ENCODE measurements at places on chromosomes 5 and 9.

DNA sequence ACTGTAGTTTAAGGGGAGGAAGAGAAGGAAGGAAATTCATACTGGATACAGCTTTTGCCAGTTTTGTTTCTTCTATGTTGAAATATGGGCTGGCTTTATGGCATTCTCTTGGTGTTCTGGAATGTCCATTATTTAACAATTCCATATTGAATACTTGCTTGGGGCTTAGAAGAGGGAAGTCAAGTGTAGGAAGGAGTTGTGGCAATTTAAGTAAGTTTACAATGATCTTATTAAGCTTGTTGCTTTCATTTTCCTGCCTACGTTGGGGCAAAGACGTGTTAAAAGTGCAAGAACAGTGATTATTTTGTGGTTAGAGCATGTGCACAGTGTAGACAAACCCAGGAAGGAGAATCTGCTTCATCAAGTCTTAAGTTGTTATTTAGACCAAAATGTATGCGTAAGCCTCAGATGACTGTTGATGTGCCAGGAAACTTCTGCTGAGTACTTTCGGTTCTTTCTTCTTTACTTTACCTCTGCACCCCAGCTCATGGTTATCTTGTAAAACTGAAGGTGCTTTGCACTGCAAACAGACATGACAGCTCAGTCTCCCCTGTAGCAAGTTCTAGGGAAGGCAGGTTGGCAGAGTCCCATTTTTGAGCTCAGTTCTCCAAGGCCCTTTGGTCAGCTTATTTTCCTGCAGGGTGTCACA is 75.8 kb downstream of the F2RL2 start:
- DNase-seq = no peak

GRCh38 chr9:68720656-68721313 is 15.7 kb downstream of the PIP5K1B start:
- DNase-seq = no peak

- no peak for DNase-seq
Observed at GRCh38 chr9:71887362-71887761, 23.6 kb downstream of the ABHD17B start.

DNA sequence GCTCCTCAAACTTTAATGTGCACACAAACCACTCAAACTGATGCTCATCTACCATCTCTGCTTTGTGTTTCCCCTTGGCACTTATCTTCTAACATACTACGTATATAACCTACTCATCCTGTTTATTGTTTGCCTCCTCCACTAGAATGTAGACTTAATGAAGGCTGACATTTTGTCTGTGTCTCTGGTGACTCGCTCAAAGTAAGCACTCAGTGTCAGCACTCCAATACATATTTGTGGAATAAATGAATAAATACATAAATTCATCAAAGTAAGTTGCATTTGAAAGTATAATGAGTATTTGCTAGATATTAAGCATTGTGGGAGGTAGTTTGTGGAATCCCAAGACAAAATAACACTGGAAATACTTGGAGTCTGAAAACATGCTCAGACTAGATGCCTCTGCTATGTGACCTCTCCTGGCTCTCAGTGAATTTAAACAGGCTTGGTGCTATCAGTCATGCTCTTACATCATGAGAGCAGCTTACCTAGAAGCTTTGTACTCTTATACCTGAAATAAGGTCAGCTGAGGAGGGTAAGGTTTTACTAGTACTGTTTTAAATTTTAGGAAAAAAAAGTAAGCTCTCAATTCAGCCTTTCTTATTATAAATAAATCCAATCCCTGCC is 37.0 kb upstream of the RANBP6 start:
- no peak for DNase-seq

GRCh38 chr5:7250611-7251010 is 145.3 kb upstream of the ADCY2 start:
- DNase-seq = no peak

DNA sequence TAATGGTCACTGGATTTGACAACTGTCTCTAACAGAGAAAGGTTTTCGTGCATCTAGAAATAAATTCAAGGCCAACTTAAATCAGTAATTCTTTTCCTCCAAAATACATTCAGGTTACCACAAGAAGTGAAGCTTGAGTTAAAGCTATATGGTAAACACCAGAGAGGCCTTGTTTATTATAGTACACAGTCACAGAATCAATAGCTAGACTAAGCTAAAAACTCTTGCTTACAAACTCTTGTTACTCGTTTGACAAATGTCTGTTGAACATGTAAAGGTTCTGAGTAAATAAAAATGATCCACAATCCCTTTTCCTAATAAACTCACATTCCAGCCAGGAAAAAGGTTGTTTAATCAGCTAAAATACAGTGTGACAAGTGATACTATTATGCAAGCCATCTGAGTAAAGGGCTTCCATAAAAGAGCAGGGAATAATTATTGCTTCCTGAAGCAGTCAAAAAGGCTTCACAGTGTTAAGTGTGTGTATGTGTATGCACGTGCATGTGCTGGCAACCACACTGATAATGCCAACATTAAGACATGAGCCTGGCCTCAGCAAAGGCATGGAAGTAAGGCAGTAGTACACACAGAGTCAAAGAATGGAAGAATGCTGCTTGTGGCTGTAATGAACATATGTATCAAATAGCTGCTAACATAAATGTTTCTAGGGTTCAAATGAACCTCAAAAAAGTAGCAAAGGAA is 12.8 kb downstream of the PTAR1 start:
- no peak for DNase-seq

DNA sequence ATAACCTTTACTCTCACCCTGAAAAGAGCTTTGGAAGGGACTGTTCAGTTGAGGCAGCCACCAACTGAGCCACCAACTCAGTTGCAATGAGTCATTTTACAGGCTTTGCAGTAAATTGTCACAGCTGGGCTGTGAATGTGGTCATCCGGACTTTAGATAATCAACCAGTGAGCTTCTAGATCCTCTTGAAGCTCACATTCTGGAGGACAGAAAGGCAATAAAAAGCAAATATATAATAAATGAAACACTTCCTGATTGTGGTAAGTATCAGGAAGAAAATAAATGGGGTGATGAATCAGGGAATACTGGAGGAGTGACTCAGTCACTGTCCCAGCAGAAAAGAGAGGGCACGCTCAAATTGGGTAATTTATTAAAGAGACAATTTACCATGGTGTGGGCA is 13.2 kb upstream of the C5orf58 start:
- no peak for DNase-seq

- no peak for DNase-seq
Observed at GRCh38 chr5:55694152-55694830, 17.8 kb downstream of the SLC38A9 start.

DNA sequence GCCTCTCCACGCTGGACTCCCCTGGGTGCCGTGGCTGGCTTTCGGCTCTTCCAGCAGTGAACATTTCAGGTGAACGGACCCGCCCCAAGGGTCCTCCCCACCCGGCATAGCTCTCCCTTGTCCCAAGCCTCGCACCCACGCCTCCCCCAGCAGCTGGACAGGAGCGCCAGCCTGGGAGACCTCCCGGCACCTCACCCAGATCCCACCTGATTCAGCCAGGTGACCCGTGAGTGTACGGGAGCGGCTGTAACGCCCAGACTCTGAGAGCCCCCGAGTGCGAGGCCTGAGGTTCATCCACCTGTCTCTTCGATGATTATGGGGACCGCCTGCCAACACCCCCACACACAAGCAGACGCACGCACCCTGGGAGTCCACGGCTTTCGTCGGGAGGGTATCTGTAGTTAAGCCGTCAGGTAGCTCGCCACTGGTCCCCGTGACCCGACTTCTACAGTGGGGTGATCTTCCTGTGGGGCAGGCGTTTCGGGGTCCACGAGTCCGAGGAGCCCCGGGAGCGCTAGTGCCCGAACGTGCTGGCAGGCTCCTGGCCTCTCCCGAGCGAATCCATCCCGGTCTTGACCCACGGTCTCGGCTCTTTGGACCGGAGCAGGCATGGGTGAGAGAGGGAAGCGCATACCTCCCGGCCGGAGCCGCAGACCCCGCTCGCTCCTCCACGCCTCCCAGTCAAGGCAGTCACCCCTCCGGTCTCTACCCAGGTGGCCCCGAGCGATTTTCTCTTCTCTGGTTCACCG is 14.9 kb downstream of the TRIM7 start:
- DNase-seq = no peak

DNA sequence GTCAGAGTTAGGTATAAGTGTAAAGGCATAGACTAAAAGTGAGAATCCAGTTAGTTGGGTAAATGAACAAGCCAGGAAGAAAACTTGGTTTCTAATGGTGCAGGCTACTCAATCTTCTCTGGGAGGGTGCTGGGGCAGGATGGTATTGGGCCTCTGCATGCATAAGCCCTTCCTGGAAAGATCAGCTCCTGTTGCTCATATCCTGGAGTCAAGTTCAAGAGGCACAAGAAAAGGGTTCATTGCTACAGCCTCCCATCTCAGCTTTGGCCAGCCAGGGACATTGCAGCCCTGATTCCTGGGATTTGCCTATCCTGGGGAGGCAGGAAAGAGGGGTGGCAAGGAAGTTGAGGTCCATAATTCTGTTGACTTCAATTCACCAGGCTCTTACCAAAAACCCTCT is 40.7 kb upstream of the ATP6V1G1 start:
- no peak for DNase-seq

DNA sequence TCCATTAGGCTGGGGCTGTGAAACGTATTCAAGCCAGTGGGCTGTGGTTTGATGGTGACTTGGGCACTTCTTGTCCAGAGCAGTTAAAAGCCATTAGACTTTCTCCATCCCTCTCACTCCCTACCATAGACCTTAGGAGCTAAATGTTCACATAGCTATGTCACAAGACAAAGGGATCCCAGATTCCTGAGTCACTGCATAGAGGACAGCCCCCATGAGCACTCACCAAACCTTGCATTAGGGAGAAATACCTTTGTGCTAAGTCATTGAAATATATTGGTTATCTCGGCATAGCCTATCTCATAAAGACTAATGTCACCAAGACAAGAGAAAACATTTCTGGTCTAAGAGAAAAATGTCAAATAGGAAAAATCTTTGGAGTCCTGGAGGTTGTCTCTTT is 104.3 kb downstream of the TRPM6 start:
- no peak for DNase-seq

- no peak for DNase-seq
Observed at GRCh38 chr9:7783635-7784063, 15.9 kb downstream of the DMAC1 start.

DNA sequence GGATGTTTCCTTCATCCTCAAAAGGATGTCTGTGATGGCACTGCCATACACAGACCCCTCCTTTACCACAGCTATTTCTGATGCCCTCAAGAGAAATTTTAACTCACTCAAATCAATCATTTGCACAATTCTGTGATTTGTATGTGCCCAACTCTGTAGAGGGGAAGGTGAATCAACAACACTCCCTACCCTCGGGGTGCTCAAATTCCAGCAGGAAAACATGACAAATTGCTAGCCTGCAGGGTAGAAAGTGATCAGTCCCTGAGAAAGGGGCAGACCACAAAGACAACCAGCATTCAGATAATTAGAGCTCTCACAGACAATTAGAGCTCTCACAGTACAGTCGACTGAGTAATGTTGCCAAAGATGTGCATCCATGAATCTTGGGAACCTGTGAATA is 45.3 kb upstream of the FOXE1 start:
- no peak for DNase-seq

DNA sequence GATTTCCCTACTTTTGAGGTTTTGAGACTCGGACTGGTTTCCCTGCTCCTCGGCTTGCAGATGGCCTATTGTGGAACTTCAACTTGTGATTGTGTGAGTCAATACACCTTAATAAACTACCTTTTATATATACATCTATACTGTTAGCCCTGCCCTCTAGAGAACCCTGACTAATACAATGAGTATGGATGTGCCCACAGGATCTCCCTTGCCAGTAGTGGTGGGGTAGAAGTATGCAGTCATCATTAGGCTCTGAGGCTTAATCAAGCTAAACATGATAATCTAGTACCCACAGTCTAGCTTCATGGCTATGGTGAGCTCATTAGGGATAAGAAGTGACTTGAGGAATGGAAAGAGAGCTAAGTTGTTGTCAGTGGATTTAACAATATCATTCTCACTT is 412.8 kb upstream of the PTGER4 start:
- DNase-seq = no peak

GRCh38 chr5:125976421-125977000 is 446.7 kb upstream of the GRAMD2B start:
- DNase-seq = no peak

DNA sequence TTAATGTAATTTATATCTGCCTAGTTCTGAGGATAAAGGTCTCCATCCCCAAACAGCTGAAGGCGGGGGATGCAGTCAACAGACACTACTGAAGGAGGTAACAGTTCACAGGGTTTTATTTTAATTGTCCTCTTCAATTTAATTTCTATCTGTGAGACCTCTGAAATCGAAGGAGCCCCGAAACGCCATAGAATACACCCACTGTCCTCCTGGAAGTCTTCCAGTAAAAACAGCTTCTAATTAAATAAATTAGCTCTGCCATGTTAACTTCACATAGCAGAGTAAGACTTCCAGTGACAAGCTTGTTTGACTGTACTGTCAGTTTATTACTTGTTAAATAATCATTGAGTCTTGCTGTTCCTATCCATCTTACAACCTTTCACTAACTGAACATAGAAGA is 193.5 kb downstream of the SEC61B start:
- no peak for DNase-seq

GRCh38 chr9:135692410-135692809 is 6.9 kb downstream of the SOHLH1 start:
- DNase-seq = no peak

DNA sequence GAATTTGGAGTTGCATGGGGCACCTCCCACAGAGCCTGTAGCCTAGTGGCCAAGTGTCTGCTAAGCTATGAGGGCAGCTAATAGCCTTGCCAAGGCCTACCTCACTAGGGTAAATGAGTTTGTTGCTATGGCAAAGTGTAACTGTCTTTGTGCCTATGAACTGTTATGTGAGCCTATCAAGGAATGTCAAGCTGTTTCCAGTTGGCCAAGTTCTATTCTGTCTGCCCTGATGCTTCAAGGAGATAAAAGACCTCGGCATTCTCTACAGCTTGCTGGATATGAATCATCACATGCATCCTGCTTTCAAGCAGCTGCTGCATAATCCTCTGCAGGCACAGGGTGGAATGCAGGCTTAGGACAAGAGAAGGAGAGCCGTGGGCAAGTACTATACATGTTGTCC is 69.8 kb upstream of the CCDC112 start:
- DNase-seq = no peak

- DNase-seq = no peak
Observed at GRCh38 chr5:171661143-171661542, 124.5 kb upstream of the SMIM23 start.

DNA sequence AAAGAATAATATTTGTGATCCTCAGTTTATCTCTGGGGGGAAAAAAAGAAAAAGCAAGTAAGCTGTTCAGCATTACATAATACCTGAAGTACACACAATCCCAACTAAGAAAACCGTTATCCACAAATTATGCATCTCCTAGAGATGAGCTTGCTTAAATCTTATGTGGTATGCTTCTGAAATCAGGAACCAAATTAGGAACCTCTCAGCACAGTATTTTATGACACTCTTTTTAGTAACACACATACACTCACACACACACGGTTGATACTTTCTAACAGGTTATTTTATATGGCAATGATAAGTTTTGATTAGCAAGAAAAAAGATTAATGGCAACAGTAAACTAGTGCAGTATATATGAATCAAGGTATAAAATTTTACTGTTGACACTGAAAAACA is 1.2 kb upstream of the ZNF510 start:
- no peak for DNase-seq

All from stimulated activated CD8-positive, alpha-beta memory T cell treated with anti-CD3 and anti-CD28 coated beads, Interleukin-15, amount 100 ng/mL, for 48 hours (primary cell).